ENCODE measurements at places on chromosomes 3 and 15.

GRCh38 chr3:16050641-16051467 is 123.6 kb upstream of the GALNT15 start:
- DNase-seq, result no peak

DNA sequence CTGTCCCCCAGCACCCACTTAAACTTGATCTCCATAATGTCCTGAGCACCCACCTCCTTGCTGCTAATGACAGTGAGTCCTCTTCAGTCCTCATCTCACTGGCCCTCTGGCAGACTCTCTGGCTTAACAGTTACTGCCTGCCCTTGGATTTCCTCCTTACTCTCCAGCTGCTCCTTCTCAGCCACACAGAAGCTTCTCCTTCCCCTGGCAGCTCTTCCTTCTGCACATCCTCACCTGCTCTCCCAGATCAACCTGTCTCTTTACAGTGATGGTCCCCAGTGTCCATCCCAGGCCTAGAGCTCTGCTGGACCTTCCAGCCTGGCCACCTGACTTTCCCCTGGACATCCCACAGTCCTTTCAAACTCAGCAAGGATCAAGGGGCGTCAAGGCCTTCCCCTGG is 47.4 kb upstream of the SMAD3 start:
- no peak for DNase-seq

DNA sequence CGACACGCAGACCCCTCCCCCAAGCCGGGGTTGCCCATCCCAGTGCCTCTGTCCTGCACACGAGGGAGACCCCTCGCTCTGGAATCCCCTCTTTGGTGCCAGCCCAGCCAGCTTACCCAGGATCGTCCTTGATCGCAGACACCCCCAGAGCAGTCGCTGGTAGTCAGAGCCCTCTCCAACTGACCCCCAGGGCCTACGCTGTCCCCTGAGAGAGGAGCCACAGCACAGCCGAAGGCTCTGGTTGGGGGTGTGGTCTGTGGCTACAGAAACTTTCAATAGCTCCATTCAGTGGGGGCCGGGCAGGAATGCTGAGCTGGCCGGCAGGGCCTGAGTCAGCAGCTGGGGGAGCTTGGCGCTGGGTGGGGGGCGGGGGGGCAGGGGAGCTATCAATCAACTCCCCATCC is at the start of gene LCTL:
Gene LCTL (minus strand): TSS at position 258 of the 404 bp plus-strand sequence. CDS start 633 bp downstream, outside the sequence.
- peak; percentile 57 for DNase-seq

- no peak for DNase-seq
Observed at GRCh38 chr3:127350172-127351050, 62.6 kb upstream of the PRR20G start.

GRCh38 chr3:197833930-197834715 is 43.1 kb downstream of the LRCH3 start:
- DNase-seq, result no peak

DNA sequence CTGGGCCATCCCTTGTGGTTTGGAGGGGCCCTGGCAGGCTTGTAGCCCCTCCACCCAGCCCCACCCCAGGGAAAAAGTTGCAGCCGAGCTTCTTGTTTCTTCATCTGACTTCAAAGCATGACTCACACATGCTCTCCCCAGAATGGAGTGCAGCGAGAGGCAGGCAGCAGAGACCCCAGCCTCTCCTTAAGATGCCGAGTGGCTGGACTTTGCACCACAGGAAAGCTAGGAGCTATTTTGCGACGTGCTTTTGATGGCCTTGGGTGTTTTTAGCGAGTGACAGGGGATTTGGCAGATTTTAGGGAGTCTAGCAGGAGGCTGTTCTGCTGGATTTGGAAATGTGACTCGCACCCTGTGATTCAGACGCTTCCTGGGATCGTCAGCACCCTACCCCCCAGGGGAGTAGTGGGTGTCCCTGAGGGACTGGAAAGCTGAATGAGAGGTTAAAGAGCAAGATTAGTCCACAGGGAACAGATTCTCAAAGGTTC is 14.2 kb downstream of the BAHD1 start:
- peak; percentile 70 for DNase-seq

All from H54 (cell line).